ENCODE measurements at places on chromosomes 1 and 21.

GRCh38 chr1:235226933-235227332 is 65.9 kb upstream of the RBM34 start:
- DNase-seq = no peak

DNA sequence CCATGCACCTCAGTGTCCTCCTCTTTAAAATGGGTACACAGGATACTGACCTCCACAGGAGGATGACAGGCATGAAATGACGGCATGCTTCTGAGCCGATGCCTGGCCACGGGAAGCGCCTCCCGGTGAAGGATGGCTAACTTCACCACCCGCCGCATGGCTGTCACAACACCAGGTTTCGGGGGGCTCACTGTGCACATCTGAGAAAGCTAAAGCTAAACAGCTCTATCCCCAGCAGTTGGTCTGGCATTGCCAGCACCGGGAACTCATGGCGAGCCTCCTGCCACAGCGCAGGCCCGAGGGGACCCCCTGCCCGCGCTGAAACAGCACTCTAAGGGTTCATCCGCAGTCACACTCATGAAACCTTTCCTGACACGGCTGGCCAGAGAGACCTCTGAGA is 16.0 kb downstream of the NPHP4 start:
- no peak for DNase-seq

GRCh38 chr1:30489737-30490389 is 233.5 kb downstream of the MATN1 start:
- no peak for DNase-seq

- DNase-seq = no peak
Measured at GRCh38 chr21:14877581-14878228, 187.1 kb downstream of the NRIP1 start.

DNA sequence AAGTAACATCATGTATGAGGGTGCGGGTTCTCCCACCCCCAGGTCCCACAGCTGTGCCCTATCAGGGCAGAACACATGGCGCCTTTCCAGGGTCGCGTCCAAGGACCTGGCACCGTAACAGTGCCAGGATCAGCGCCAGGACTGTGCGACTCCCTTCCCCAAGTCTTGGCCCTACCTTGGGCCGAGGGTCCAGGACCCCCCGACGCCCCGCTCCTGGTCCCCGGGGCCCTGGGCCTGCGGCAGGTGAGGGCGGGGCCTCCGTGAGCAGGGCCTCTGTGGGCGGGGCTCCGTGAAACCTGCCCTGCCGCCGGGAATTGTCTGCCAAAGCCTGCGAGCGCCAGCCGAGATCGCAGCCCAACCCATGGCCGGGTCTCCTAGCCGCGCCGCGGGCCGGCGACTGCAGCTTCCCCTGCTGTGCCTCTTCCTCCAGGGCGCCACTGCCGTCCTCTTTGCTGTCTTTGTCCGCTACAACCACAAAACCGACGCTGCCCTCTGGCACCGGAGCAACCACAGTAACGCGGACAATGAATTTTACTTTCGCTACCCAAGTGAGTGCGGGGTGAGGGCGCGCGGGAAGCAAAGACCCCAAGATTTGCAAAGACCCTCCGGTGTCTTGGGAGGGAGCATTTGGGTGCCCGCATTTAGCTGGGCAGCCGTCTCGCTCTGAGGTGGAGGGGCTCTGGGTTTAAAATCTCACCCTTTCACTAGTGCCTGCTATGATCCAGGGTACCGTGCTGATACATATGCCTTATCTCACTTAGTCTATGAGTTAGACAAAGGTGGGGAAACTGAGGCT is at the start of gene RHBG:
Gene RHBG (plus strand): TSS at position 323 of the 796 bp plus-strand sequence. CDS start 39 bp downstream, at position 362.
- peak; percentile 44 for DNase-seq

DNA sequence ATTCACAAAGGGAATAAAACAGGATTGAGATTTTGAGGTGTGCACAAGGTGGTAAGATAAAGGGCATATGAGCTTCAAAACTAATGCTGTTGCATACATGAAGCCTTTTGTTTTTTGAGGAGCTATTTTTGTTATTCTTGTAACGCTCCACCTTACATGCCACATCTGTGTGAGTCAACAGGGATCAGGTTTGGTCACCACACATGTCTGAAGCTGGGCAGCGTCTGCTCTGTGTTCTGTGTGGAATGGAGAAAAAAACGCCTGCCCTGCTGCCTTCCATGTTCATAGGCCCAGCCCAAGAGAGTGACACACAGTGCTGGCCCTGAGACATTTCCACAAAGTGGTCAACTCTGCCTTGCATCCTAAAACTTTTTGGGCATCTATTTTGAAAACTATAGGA is 67.7 kb downstream of the MPZL1 start:
- DNase-seq = no peak

GRCh38 chr1:4587721-4588120 is 66.7 kb upstream of the AJAP1 start:
- no peak for DNase-seq

DNA sequence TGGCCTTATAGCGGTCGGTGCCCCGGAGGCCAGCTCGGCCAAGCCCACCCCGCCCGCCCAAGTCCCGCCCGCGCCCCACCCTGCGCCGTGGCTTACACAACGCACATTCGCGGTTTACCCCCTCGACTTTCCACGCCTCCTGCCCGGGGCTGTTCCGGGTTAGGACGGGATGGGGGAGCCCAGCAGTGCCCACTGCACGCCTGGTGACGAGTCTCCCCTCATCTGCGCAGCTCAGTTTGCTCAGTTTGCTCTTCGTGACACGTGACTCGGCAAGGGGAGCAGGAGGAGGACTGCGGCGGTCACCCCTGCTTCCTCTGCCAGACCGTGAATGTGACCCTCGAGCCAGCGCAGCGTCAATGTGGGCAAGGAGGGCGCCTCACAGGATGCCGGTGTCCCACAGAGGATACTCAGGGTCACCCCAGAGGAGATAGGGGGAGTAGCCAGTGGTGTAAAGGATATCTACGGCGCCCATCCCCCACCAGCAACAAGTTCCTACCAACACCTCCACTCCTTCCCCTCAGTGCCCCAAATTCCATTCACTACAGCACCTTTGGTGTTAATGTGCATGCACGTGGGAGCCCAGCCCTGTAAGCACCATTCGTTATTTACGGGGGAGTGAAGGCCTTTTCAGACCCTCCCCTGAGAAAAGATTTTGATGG is 350 bp upstream of the S100A6 start:
- DNase-seq = peak; percentile 85

DNA sequence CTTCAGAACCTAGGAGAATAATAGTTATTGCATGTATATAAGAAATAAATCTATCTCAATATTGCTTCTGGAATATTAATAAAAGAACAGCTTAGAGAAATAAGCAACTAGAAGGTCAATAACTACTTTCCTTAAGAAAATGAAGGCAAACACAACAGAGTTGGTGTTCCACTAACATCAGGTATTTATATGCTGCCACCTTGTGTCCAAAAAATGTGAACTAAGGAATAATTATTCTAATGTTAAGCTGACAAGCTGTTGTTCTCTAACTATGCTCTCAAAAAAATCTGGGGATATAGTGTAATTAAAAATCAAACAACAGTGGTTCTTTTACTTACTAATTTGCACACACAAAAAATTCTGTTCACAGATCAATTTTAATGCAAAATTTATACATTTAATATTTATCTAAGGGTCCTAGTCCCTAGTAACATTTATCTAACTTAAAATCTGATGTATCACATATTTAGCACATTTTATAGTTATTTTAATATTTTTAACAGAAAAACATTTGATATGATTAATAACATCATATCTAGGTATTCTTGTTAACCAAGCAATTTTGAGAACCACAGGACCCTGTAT is 39.6 kb downstream of the UCHL5 start:
- DNase-seq = no peak

GRCh38 chr21:45871616-45872236 is 109.8 kb upstream of the COL6A1 start:
- DNase-seq = no peak

DNA sequence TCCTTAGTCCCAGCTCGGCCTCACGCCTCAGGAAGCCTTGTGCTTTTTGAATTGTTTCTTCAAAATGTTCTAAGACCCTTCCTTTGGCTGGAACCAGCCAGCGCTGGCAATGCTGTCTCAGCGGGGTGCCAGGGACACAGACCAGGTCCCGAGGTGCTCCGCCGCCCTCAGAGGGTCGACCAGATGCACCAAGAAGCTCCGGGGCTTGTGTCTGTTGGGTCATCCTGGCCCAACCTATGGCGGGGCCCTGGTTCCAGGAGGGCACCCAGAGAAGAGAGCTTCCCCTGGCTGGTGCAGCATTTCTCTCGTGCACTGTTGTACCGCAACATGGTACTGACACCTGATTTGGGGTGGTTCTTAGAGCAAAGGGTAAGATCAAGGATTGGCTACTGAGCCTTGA is 40.1 kb upstream of the BECN2 start:
- DNase-seq = no peak

DNA sequence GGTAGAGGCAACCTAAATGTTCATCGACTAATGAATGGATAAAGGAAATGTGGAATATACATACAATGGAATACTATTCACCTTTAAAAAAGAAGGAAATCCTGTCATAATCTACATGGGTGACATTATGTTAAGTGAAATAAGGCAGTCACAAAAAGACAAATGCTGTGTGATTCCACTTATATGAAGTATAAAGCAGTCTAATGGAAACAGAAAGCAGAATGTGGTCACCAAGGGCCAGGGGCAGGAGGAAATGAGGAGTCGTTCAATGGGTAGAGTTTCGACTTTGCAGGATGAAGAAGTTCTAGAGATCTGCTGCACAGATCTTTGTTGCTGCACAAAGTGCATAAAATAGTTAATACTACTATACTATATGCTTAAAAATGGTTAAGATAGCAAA is 7.8 kb downstream of the DIPK1A start:
- DNase-seq = peak; percentile 56

GRCh38 chr1:16164213-16165072 is 8.6 kb upstream of the EPHA2 start:
- no peak for DNase-seq

GRCh38 chr1:20069874-20070273 is at the start of gene PLA2G5:
Gene PLA2G5, plus strand, starts transcription at chr1:20070194. Its CDS starts 14,637 bp downstream, at chr1:20084831.
- DNase-seq = no peak

- no peak for DNase-seq
Measured at GRCh38 chr21:27108701-27109100, 141.8 kb upstream of the ADAMTS5 start.

DNA sequence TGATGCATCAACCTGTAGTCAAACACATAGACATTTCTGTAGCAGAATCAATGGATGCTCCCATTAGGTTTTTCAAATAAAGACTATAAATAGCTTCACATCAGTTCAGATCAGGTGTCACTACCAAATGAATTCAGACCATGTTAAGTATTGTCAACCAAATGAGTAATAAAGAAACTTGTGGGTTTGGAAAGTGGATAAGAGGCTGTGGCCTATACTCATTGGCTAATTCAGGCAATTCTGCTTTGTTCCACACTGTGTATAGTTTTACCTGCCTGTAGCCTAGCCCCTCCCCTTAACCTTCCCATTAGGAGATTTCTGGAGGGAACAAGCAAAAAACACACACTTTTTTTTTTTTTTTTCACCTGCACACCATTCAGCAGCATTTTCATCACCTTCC is 321.2 kb downstream of the HLX start:
- no peak for DNase-seq

DNA sequence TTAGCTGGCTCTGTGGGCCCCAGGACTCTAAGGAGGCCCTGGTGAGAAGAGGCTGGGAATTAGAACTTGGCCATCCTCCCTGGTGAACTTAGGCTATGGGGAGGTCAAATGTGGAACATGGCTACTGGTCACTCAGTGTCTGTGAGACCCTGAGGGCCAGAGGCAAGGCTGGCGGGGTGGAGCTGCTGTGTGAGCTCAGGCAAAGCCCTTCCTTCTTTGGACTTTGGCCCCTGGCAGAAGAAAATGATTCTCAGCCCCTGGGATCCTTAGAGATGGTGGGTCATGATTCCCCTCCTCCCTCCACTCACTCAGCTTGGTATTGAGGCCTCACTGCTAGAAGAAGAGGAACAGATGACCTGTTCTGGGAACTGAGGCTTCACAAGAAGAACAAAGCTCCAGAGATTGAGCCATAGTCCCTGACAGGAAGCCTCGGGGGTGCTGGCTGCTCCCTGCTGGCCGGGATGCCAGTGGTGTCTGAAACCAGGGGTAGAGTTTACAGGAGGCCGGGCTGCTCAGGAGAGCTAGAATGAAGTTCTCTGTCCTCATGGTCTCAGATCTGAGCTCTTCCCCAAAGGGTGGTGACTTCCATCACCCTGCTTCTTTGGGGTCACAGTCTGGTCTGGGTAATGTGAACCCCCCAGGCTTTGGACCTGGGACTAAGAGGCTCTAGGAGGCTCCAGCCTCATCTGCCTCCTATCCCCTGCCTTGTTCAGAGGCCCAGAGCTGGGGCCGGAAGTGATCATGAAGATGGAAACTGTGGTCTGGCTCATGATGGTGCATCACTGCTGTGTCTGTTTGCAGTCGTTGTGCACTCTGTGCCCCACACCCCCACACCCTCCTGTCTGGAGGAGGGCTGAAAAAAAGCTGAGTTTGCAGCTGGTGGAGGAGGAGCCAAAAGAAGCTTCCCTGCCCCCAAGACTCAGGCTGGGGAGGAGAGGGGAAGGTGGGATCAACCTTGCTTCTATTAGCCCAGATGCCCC is 905 bp downstream of the BTBD19 start:
- peak; percentile 92 for DNase-seq

DNA sequence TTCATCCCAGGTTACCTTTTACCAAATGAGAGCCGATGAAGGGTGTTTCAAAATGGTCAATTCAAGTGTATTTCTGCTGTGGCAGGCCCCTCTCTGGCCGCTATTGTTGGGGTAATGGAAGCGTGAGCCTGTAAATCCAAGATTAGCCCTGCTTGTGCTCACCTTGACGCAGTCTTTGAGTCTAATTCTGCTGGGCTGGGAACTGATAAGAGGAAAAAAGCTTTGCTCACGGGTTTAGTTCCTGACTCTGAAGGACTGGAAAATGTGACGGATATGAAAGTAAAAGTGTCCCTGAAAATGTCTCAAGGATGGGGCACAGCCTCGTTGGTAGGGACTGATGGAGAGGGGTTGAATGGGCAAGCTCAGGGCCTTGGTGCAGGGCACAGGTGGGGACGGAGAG is 125.9 kb upstream of the GALNT2 start:
- DNase-seq = no peak

DNA sequence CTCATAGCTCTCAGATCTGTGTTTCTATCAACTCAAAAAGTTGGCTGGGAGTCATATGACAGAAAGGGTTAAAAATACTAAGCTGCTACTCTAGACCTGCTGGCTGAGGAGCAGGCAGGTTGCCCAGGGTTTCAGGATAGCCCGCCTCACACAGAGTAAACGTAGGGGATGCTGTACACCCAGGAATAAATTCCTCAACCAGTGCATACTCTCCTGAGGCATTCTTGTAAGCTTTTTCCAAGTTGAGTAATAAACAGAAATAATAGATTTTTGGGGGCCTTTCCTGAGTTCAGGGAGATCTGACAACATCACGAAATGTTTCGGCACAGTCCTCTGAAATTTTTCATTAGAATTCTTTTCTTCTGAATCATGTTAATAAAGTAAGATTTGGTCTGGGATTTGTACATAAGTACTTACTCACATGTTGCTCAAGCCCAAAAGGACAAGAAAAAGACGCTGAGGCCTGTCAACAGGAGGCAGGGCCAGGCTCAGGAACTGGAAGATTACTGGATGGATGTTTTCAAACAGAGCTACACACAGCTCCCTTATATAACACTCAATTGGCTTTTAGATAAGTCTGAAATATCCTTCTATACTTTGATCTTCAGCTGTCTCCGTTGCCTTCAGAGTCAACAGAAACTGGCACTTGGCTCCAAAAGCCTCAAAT is 41.0 kb downstream of the TGFBR3 start:
- DNase-seq = no peak
